Activated CD4-positive, alpha-beta T cell treated with anti-CD3 and anti-CD28 coated beads, Interleukin-2, Interleukin-4, amounts not matched to agents 100 ng/mL and 50 ng/mL, durations not matched to agents 16 hours and 8 hours (primary cell): ENCODE measurements at places on chromosomes 16 and 17.

DNA sequence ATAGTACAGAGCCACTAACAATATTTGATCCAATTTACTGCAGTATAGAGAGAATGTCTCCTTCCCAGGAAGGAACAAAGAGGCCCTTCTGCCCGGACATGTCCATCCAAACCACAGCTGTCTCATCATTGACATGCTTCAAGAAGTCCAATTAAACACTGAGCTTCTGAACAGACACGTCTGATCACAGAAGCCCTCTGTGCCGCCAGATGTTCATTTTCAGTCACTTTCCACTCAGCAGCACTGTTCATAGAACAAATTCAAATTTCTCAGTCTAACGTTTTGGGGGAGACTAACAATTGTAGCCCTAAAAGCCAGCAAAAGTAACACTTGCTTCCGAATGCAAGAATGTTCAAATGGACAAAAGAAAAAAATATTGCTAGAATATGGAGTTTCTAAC is 15.3 kb downstream of the ZC3H7A start:
- no peak for DNase-seq

DNA sequence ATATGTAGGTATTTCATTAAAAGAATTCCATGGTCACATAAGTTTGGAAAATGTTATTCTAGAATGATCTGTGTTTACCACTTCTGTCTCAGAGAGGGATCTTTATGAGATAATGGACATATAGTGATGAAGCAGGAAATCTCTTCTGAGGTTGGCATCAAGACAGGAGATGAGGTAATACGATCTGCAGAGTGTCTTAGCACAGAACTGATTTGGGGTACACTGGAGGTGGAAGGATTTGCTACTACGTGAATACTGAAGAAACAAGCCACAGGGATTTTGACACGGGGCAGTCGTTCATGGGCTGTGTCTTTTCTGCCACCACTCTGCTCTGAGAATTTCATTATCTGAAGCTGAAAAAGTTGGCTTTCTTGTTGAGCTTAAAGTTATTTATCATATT is 5.5 kb downstream of the CBFB start:
- no peak for DNase-seq

GRCh38 chr16:79891458-79891857 is 290.9 kb upstream of the MAF start:
- DNase-seq = no peak

GRCh38 chr17:72970797-72971196 is 121.7 kb downstream of the SLC39A11 start:
- DNase-seq = no peak

DNA sequence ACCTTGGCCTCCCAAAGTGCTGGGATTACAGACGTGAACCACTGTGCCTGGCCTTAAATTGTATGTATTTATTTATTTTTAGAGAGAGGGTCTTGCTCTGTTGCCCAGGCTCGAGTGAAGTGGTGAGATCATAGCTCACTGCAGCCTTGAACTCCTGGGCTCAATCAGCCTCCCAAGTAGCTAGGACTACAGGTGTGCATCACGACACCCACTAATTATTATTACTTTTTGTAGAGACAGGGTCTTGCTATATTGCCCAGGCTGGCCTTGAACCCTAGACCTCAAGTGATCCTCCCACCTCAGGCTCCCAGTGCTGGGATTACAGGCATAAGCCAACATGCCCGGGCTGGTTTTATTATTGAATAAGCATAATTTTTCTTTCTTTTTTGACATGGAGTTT is 4.1 kb upstream of the NFATC2IP start:
- no peak for DNase-seq

DNA sequence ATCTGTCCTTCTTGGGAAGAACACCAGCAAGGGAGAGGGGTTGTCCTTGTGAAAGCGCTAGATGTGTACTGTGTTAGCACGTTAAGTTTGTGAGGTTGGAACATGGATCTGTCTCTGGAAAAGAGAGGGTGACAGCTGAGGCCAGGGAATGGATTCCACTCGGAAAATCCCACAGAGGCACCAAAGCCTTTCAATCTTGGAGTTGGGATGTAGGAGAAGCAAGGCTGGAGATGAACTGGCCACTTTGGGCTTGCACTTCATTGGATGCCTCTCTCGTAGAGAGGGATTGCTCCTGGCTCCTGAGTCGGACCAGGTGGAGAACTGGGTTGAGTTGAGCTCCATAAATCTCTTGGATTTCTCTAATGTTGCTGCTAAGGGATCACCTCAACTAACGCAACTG is 67.2 kb downstream of the CCDC182 start:
- DNase-seq = no peak

GRCh38 chr17:29622337-29623282 is at the start of gene CORO6:
CORO6 (minus strand) TSS chr17:29622912; CDS start chr17:29621421, 1,491 bp downstream.
- peak; percentile 67 for DNase-seq

DNA sequence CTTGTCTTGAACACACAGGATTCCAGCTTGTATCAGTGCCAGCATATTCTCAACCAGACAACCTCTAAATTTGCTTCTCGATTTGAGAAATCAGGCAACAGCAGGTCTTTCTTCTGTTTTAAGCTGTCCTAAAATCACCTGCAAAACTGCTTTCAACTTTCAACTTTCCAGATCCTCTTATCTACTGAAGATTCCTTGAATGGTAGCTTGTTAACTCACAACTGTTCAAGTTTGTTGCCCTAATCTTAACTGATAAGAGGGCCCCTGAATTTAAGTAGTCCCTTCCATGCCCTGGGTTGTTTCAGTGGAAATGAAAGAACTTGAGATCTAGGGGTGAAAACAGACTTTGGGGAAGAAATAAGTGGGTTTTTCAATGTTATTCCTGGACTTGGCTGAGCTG is 57.2 kb downstream of the CHD9 start:
- DNase-seq = no peak

- no peak for DNase-seq
Measured at GRCh38 chr17:66775881-66776400, 59.0 kb upstream of the CACNG5 start.

DNA sequence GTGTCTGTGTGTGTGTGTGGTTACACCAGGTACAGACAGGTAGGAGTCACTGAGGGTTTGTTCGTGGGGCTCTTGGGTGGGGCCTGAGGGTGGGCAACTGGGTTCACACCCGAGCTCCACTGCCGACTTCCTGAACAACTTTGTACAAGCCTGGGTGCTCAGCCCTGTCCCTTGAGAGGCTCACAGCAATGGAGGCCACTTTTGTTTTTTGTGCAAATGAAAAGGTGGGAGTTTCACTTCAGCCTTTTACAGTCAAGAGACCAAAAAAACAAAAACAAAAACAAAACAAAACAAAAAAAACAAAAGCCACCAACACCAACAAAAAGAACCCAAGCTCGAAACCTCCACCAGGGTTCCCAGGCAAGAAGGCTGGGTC is 2.4 kb downstream of the RHBDF2 start:
- no peak for DNase-seq

GRCh38 chr17:82734987-82735866 is at the start of gene FN3K:
FN3K (plus strand) TSS chr17:82735615; CDS start chr17:82735637, 22 bp downstream.
- DNase-seq = no peak

DNA sequence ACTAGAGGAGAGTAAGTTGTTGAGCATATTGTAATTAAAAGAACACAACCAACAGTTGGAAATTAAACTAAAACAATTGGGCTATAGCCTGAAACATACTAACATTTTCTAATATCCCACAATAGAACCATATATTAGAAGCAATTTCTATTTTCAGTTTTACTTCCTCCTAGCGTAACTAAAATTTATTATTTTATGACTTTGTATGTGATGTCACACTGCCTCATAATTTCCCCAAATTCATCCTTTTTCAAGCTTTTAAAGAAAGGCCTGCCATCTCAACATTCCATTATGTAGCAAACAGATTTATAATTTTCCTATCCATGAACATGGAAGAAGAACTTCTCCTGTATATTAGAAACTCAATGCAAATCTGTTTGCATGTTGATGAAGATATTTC is 110.2 kb downstream of the HS3ST3A1 start:
- no peak for DNase-seq

DNA sequence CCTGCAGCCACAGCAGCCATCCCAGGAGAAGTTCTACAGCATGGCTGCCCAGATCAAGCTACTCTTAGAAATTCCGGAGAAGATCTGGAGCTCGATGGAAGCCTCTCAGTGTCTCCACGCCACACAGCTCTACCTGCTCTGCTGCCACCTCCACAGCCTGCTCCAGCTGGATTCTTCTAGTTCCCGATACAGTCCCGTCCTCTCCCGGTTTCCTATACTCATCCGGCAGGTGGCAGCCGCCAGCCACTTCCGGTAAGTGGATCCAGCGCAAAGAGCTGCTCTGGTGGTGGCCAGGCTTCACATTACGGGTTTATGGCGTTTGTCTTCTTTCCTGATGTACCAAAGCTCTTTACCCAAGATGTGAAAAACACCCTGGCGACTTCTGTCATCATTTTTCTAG is 3.6 kb downstream of the COG1 start:
- DNase-seq = no peak

DNA sequence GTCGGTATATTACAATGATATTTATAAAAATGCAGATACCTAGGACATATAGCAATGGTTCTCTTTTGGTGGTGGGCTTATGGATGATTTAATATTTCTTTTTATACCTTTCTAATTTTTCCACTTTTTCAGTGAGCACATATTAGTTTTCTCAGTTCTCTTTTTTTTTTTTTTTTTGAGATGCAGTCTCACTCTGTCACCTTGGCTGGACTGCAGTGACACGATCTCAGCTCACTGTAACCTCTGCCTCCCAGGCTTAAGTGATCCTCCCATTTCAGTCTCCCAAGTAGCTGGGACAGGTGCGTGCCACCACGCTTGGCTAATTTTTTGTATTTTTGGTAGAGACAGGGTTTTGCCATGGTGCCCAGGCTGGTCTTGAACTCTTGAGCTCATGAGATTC is 15.1 kb downstream of the MAP3K14 start:
- DNase-seq = no peak

GRCh38 chr17:30363715-30364202 is 15.0 kb upstream of the CPD start:
- DNase-seq = peak; percentile 96

- DNase-seq = no peak
Measured at GRCh38 chr17:69402052-69402451, 12.4 kb upstream of the MAP2K6 start.

- DNase-seq = no peak
Measured at GRCh38 chr17:37725601-37726146, 19.2 kb downstream of the HNF1B start.

DNA sequence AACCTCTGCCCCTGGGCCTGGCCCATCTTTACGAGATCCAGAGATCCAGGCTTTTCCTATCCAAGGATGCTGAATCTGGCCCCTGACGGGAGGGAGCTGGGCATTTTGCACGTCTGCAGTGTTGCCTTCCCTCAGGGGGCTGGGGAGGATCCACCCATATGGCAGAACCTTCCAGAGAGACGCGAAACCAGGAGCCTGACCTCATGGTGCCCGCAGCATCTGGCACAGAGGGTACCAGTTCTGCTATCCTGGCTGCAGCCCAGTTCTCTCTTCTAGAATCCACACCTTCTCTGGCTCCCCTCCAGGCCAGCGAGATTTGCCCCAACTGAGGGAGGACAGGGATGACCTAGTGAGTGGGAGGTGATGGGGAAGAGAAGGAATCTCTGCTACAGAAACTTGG is 20.5 kb upstream of the ZNF652 start:
- DNase-seq = no peak

- DNase-seq = no peak
Measured at GRCh38 chr17:58370309-58370708, 18.3 kb upstream of the SUPT4H1 start.

- no peak for DNase-seq
Measured at GRCh38 chr17:80585890-80586845, 41.5 kb downstream of the RPTOR start.
